ENCODE measurements at places on chromosomes 13 and 19.

DNA sequence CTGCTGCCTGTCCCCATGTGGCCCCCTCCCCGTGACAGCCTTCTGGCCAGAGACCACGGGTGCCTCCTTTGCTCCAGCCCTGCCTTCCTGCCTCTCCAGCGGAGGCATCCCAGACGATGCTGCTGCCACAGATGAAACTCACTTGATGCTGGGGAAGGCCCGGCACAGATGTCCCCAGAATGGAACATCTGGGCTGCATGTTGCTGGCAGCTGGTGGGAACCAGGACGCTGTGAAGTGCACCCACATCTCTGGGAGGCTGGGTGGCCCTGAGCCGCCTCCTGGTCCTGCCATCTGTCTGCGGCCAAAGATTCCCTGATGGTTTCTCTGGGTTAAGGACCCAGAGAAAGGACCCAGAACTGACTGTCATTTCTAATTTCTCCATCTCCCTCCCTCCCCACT is 51.9 kb upstream of the PTPRS start:
- DNase-seq, result no peak

DNA sequence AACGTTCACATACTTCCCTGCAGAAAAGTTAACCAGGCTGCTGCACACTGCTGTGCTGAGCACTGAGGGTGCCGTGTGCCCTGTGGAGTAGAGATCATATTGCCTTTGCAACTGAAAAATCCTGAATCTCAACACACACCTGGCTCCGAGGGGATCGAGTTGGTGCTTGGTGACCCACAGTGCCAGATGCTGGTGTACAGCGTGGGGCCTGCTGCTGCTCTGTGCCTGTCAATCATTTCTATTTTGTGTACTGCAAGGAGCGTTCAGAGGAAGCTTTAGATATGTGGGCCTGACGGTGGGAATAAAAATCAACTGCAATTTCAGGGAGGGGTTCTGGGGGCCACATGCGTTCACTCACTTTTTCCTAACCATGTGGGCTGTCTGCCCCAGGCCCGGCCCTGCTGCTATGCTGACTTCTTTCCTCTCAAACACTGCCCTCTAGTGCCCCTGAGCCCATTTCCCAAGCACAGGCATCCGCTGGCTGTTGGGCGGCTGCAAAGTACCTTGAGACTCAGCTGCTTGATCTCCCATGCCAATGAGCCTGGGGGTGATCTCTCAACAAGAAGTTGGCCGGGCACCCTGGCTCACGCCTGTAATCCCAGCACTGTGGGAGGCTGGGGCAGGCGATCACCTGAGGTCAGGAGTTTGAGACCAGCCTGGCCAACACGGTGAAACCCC is 9.7 kb upstream of the LENG8 start:
- DNase-seq, result no peak

DNA sequence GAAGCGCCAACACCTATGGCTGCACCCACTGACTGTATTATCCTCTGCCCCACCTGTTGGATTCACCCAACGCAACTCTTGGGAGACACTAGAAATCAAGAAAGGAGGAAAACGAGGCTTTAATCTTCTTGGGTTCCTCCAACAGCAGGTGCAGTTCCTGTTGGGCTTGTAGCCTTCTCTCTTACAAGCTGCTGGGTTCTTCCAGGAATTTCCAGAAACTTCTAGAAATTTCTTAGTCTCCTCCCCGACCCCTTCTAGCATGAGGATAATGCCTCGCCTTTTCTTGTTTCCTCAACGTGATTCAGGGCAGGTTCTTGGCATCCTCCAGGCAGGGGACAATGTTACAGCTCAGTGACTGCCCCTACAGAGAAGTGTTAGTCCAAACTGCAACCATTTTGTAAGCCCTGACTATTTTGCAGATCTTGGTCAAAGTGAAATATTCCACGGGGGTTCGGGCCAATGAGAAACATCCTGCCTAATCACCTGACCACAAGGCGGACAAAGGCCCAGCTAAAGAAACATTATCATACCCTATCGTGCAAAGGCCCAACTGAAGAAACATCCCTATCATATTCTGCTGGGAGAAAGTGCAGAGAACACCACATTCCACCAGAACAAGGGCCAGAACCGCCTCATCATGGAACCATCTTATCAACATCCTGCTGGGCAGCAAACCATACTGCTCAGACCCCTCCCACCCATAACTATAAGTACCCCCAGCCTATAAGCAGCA is 614 bp upstream of the PNMA8A start:
- DNase-seq, result no peak

- no peak for DNase-seq
These were observed 110.8 kb downstream of the ESD start for GRCh38 chr13:46686171-46686570.

GRCh38 chr13:33323801-33324510 is 38.4 kb upstream of the STARD13 start:
- no peak for DNase-seq

- DNase-seq, result no peak
These were observed 13.0 kb upstream of the SIGLEC11 start for GRCh38 chr19:49973987-49974386.

GRCh38 chr19:27971869-27972268 is 1241.1 kb downstream of the UQCRFS1 start:
- no peak for DNase-seq

- no peak for DNase-seq
These were observed 8.7 kb upstream of the CREB3L3 start for GRCh38 chr19:4144666-4145249.

DNA sequence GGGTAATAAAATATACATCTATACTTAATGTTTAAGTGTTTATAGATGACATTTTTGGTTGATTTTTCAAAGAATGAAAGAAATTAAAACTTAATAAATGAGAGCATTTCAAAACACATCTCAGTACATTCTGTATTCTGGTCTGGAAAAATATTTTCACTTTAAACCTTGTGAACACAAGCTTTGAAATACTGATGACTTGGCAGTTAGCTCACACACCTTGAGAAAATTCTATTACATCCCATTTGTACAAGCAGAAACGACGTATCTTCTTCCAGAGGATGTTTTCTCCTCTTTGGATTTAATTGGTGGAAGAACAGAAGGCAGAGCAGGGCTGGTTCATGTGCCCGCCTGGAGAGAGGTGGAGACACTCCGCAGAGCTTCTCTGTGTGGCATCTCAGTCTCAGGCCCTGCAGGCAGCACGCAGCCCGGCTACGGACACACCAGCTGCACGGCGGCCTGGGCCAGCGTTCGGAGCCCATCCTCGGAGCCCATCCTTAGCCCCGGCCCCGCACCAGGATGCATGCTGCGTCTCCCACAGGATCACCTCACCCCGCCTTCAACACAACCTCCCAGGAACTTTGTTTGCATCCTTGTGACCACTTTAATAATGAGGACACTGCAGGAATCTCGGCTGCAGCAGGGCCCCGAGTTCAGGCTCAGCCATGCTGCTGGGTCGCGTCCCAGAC is 48.6 kb downstream of the SOX1 start:
- no peak for DNase-seq

- no peak for DNase-seq
These were observed 19.7 kb downstream of the ZNF700 start for GRCh38 chr19:11944656-11945055.

GRCh38 chr19:46840498-46840942 is 10.1 kb downstream of the AP2S1 start:
- peak; percentile 26 for DNase-seq

GRCh38 chr13:99657848-99658260 is 156.6 kb downstream of the TM9SF2 start:
- DNase-seq, result no peak

DNA sequence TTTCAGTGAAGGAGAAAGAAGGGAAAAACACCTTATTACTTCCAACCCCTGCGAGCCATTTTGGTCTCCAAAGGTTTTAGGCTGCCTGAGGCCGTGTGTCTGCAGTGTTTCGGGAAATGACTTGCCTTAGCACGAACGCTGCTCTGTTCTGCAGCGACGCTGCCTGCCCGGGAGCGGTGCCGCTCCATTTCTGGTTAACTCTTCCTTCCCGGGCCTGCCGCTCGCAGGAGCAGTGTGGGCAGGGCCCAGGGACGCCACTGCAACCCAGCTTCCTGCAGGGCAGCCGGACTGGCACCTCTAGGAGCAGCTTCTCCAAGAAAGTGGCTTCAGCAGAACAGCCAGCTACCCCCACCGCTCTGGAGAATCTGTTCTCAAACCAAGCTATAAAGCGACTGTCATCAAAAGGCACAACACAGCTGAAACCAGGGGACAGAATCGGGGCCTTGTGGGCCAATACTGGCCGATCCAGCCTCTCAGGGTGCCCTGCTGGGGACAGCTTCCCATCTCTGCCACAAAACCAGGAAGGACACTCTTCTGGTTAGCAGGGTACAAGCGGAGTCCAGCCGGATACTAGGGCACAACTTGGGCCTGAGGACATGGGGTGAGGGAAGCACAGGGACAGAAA is 72.2 kb downstream of the KCTD15 start:
- no peak for DNase-seq

DNA sequence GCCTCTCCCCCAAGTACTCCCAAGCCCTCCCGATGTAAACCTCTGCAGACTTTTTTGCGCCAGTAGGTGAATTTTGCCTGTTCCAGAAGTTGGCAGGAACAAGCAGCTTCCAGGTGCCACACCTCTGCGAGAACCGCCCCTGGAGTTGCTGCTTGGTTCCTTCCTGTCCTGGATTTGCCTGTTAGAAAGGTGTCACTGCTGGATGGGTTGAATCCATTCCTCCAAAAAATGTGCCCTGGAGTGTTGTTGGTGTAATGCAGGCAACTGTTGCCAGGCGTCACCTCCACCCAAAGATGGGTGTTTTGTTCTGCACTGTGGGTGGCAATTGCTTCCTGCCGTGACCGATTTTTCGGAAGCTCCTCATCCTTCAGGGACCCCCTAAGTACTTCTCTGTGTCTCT is 5.7 kb downstream of the PGPEP1 start:
- no peak for DNase-seq

GRCh38 chr13:90414691-90415596 is 932.5 kb upstream of the MIR17HG start:
- DNase-seq, result no peak

DNA sequence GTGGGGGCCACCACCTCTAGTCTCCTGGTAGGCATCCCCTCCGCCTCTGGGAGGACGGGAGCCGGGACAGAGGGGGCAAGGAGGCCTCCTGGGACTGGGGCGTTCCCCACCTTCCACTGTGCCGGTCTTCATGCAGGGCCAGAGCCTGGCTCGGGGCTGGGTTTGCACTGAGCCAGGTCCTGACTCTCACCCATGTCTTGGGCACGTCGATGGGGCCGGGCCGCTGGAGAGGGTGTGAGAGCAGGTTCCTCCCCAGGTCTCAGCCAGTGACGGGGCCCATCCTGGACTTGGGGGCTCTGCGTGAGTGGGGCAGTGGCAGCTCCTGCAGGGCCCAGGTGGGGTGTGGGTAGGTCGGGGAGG is 26.6 kb downstream of the ATP11A start:
- no peak for DNase-seq

GRCh38 chr13:70390968-70391367 is 282.7 kb upstream of the KLHL1 start:
- DNase-seq, result no peak

DNA sequence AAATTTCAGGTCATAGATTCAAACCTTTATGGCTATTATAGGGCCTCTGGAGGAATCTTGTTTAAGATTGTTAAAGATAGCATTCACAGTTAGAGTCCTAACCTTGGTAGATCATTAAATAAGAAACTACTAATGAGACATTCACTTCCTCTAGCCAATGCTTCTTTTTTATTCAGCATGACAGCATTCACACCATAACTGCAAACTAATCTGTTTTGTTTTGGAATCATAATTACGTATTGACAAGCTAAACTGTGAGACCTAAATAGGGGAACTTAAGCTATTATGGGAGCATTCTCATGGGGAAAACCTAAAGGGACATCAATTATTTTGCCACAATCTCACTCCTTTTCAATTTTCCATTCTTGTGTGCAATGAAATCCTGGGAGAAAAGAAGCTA is 653.8 kb downstream of the PCDH9 start:
- DNase-seq, result no peak

DNA sequence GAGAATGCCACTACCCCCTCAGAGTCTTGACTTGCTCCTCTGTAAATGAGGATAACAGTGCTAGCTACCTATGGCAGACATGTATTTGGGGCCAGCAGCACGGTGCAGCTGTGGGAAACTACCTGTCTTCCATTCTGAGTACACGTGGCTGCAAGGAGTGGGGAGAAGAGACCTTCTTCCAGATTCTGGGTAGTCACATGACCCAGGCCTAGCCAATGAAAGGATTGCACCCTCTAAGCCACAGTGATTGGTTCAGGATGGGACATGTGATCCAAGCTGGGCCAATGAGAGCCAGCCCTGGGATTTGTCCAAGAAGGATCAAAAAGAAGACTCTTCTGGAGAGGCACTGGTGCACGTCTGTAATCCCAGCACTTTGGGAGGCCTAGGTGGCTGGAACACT is 5.5 kb downstream of the ZNRF4 start:
- no peak for DNase-seq

DNA sequence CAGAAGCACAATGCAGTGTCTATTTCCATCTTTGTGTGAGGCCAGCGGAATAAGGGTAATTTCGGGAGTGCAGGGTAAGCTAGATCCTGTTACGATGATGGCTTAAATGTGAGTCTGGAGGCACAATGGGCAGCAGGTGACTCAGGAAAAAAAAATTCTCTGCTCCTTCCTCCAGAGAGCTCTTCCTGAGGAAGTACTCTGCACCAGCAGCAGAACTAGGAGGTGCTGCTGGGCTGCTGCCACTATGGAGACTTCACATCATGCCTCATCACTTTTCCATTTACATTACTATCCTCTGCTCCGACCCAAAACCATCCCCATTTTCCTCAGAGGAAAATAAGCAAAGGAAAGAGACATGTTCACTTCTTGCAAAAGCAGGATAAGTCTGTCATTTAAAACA is 282.0 kb downstream of the DNAJC15 start:
- DNase-seq, result no peak

DNA sequence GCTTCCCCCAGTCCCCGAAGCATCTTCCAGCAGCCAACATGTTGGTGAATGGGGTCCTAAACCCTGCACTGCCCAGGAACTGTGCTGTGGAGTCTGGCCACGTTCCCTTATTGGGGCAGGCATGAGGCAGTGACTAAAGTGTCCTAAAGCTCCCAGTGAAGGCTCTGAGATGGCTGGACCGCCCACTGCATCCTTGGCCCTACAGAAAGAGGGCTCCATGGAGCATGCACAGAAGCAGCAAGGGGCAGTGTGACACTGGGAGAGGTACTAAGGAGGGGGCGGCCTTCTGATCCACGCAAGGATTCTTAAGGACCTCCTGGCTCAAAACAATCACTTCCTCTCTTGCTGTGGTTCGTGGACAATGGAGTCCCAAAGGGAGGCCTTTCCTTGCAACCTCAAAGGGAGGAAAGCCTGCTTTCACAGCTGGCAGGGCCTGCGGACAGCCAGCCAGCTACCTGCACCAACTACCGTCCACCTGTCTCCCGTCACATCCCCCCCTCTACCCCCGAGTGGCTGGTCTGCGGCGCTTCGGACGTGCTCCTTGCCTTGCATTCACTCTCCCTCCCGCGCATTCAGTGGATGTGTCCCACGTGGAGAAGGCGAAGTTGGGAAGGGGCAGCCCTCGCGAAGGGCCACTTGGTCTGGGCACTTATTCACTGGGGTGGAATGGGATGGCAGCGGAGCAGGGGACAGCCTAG is 63.9 kb upstream of the STARD13 start:
- DNase-seq, result no peak
